Ovary (tissue), 10 donors: ENCODE measurements at places on chromosomes 6 and 20. TPM values are rescaled to one million over a fixed set of nuclear protein-coding genes. Genes with fewer than 3 reads are reported as not detected.

The MC3R gene
- not detected for total RNA-seq

DNA sequence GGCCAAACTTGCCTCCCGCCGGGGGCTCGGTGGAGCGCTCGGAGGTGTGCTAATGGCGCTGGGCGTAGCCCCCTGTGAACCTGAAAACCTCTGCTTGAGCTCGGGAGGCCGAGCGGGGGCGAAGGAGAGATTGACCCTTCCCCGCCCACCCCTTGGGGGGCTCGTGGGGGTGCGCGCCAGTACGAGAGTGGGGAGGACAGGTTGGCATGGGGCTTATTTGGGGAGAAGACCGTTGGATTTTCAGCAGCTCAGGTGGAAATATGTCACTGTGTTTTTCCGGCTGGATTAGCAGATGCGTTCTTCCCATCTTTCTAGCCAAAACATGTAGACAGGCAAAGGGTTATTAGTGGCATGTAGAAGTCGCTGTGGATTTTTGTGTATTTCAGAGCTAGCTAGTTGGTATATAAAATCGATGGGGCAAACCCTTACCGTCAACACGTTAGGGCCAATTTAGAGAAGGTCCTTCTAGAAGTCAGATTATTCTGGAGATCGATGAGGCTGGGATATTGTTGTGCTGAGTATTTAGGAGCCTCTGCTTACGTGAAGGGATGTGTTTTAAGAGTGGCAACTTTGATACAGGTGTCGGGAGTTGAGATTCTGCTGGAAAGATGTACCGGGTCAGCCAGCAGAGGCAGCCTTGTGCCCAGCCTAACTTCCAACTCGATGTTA is 525 bp downstream of the NCOA7 start:
- peaks cover 6% of the 10 kb centered on the region for H3K4me1 ChIP-seq
- H3K27ac ChIP-seq: peak overlapping the region; percentile 99
- DNase-seq: peak; percentile 47
- H3K27me3 ChIP-seq: no peaks in the 10 kb centered on the region
- H3K36me3 ChIP-seq: no peaks in the 10 kb centered on the region
- H3K4me3 ChIP-seq: peak overlapping the region; percentile 75

- H3K4me1 ChIP-seq: no peaks in the 10 kb centered on the region
- H3K27me3 ChIP-seq: no peaks in the 10 kb centered on the region
- no peak overlapping the region for H3K27ac ChIP-seq
- DNase-seq: no peak
- no peaks in the 10 kb centered on the region for H3K36me3 ChIP-seq
Measured at GRCh38 chr6:30497714-30498113, 8.4 kb downstream of the HLA-E start.

GRCh38 chr6:113450061-113450465 is 407.1 kb upstream of the MARCKS start:
- no peak for DNase-seq
- H3K27ac ChIP-seq: no peak overlapping the region
- no peak overlapping the region for H3K4me3 ChIP-seq
- H3K4me1 ChIP-seq: no peaks in the 10 kb centered on the region

GRCh38 chr6:168011291-168011690 is 13.8 kb downstream of the KIF25 start:
- no peak overlapping the region for H3K27ac ChIP-seq
- H3K36me3 ChIP-seq: no peaks in the 10 kb centered on the region
- no peak for DNase-seq
- peaks cover 5% of the 10 kb centered on the region for H3K4me1 ChIP-seq

GRCh38 chr6:110357298-110357663 is 868 bp downstream of the METTL24 start:
- no peaks in the 10 kb centered on the region for H3K27me3 ChIP-seq
- peaks cover 3% of the 10 kb centered on the region for H3K4me1 ChIP-seq
- peak; percentile 34 for DNase-seq
- peak overlapping the region; percentile 72 for H3K4me3 ChIP-seq

GRCh38 chr6:134956676-134957075 is 6.8 kb upstream of the ALDH8A1 start:
- H3K4me1 ChIP-seq: no peaks in the 10 kb centered on the region
- H3K36me3 ChIP-seq: no peaks in the 10 kb centered on the region
- no peak for DNase-seq
- H3K4me3 ChIP-seq: no peak overlapping the region
- no peaks in the 10 kb centered on the region for H3K27me3 ChIP-seq
